Kidney (tissue), 22 donors: ENCODE measurements at places on chromosomes 1 and 21.

- no peak for DNase-seq
These were observed 153.1 kb downstream of the ST6GALNAC3 start for GRCh38 chr1:76227621-76228020.

GRCh38 chr1:209926045-209926444 is 12.0 kb upstream of the SYT14 start:
- DNase-seq, result no peak

DNA sequence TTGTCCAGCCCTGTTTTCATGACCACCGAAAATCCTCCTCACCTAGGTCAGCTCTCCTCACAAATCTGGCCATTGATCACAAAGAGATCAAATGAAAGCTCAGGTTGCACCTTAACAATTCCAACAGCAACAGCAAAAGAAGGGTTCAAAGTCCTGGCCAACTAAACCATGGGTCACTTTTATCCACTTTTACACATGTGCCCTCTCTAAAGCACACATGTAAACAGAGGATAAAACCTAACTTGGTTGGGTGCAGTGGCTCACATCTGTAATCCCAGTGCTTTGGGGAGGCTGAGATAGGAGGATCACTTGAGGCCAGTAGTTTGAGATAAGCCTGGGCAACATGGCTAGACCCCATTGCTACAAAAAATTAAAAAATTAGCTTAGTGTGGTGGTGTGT is 3.9 kb upstream of the RBM15 start:
- DNase-seq, result no peak

DNA sequence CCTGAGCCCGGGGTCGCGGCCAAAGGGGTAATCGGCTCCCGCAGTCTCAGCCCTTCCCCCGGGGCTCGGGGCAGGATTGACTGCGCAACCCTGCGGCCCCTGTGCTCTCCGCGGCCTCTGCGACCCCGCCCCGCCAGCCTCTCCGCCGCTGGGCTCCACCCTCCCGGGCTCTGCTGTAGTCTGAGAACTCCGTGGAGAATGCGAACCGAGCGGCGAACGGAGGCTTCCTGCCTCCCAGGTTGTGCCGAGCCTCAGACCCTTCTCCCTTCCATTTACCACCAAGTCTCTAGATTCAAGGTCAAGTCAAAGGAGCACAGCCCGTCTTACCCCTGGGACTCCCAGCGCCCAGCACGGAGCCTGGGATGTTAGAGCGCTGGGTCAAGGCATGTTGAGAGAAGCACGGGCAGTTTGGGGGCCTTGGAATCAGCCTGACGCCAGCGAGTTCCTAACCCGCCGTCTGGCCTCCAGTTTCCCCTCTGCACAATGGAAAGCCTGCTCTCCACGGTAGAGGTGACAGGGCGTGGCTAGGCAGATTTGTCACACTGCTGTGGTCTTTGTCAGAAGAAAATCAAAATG is 3.0 kb downstream of the ATP2B4 start:
- DNase-seq, result peak; percentile 75

- DNase-seq, result no peak
These were observed 211.8 kb upstream of the PKN2 start for GRCh38 chr1:88472298-88472697.

DNA sequence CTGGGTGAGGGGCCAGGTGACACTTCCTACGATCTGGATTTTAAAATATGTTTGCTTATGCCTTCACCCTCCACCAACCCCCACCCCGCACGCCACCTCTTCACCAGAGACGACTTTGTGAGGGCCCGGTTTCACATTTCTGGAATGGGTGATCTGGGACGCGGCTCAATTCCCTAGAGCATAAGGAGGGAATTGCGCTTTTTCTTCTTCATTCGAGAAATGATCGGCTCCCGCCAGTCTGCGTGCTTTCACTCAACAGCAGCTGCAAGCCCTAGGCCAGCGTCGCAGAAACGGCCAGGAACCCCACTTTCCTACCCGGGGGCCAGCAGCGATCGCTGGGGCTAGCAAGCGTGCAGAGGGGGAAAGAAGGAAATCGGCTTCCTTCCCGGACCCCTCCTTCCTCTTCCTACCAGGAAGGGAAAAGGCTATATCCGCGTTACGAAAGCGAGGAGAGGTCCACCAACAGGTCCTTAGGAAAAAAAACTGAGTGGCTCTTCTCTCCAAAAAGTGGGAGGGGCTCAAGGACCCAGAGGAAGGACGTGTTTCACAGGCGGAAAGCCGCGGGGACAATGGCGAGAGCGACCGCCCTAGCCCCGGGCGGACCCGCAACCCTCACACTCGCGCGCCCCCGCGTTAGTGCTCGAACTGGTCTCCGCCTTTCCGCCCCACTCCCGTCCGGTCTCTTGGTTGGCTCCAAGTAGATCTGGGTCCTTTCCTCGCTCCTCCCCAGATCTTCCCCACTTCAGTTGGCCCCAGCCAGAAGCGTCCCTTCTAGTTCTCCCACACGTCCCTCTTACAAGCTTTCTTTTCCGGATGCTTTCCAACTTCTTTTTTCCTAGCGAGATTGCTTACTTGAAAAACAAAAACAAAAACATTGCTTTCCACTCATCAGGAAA is 1.1 kb upstream of the ADAMTS1 start:
- DNase-seq, result peak; percentile 93

DNA sequence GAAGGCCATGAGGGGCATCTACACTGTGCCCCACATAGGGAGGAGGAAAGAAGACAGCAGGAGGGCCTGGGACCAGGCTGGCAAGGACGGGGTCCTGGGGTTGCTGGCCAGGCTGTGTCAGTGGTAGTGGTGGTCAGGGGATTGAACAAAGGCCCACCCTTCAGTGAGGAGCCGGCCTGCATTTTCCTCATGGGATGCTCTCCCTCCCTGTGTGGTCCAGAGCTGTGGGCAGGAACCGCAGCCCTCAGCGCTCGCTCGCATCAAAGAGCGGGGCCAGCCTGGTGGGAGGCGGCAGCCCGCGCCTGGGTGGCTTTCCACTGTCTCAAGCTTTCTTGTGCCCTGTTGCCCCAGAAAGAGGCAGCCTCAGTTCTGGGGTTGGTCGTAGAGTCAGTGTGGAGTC is 24.8 kb downstream of the LHX4 start:
- DNase-seq, result no peak

DNA sequence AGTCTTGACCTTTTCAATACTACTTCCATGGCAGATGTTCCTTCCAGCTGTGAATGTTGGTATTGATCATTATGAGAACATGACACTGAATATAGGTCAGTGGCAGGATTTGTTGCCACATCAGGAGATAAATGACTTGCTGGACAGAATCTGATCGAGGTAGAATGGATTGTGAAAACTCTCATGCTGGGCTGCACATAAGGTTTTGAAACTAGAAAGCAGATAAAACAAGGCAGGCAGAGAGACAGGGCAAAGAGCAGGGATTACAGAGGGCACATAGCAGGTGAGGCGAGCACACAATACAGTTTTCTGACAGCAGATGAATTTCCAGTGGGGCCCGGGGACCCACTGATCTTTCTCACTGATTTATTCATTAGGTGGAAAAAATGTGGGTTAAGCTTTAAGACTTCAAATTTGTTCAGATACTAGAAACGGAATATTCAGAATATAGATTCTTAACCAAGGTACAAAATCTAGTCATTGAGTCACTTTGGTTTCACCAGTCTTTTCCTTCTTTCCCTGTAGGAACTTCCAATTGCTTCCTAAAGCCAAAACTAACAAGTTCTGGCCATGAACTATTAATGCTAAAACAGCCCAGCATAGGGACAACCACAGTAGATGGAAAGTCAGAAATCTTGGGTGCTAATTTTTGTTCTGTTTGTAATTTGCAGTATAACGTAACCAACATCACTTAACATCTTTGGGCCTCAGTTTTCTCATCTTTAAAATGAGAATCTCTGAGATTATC is 296.0 kb upstream of the PTBP2 start:
- DNase-seq, result no peak

- DNase-seq, result no peak
These were observed 314.4 kb upstream of the ZP4 start for GRCh38 chr1:238205045-238205662.

- DNase-seq, result no peak
These were observed 107.7 kb upstream of the SLC5A9 start for GRCh38 chr1:48114596-48115382.

DNA sequence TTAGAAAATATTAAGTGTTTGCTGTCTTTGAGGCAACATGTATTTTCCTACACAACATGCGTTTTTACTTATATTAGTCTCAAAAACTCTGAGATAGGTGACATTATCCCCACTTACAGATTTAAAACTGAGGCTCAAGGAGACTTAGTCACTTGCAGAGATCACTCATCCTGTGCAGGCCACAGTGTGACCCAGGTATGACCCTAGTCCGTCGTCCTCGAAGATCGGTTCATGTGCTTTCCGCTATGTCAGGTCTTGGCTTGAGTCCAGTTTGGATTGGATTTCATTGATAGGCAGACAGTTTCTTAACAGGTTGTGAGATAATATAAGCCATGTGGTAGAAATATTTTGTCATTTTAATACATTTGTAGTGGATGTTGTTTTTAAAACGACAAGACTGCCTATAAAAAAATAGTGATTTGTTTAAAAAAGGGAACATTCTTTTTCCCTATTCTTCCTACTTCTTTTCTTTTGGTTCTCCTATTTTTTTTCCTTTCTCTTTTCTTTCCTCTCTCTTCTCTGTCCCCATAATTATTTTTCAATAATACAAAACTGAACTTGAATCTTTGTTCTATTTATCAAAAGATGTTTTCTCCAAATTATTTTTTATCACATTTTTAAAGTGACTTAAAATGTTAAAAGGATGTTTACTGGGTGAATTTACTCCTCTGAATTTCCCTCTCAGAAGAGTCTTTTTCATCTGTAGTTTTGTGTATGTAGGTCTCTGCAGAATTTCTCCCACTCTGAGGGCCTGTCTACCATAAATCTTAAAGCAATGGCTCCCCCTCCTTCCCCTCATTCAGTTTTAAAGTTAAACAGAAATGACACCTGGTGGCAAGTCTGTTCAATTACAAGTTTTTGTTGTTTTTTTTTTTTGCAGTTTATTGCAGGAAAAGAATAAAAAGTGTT is 81.8 kb downstream of the PHTF1 start:
- DNase-seq, result no peak

DNA sequence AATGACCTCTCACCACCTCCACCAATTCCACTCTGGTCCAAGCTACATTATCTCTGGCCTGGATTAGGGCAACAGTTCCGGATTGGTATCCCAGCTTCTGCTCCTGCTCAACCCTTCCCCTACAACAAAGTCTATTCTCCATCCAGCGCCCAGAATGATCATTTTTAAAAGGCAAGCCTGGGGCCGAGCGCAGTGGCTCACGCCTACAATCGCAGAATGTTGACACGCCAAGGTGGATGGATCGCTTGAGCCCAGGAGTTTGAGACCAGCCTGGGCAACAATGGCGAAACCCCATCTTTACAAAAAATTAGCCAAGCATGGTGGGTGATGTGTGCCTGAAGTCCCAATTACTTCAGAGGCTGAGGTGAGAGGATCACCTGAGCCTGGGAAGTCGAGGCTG is 2.2 kb downstream of the LYST start:
- DNase-seq, result no peak

GRCh38 chr21:39662411-39662953 is 49.7 kb downstream of the B3GALT5 start:
- no peak for DNase-seq

GRCh38 chr1:223033658-223034057 is 109.4 kb downstream of the TLR5 start:
- DNase-seq, result no peak

DNA sequence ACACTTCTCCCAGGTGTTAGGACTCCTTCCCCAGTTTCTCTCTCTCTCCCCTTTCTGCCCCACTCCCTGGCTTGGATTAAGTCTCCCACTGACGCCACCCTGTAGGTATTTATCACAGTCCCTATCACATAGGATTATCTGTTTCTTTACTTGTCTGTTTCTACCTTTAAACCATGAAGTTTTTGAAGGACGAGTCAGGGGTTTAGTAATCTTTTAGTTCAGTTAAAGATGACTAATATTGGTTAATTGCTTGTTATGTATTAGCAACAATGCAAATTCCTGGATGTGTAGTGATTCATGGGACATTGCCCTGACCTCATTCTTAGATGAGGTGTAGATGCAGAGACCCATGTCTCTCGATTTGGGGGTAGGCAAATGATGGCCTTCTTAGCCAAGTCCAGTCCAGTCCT is 6.4 kb downstream of the LAMC1 start:
- DNase-seq, result no peak
